ENCODE measurements at places on chromosomes 2 and 18.

GRCh38 chr18:4193086-4193485 is 262.0 kb downstream of the DLGAP1 start:
- no peak for DNase-seq

DNA sequence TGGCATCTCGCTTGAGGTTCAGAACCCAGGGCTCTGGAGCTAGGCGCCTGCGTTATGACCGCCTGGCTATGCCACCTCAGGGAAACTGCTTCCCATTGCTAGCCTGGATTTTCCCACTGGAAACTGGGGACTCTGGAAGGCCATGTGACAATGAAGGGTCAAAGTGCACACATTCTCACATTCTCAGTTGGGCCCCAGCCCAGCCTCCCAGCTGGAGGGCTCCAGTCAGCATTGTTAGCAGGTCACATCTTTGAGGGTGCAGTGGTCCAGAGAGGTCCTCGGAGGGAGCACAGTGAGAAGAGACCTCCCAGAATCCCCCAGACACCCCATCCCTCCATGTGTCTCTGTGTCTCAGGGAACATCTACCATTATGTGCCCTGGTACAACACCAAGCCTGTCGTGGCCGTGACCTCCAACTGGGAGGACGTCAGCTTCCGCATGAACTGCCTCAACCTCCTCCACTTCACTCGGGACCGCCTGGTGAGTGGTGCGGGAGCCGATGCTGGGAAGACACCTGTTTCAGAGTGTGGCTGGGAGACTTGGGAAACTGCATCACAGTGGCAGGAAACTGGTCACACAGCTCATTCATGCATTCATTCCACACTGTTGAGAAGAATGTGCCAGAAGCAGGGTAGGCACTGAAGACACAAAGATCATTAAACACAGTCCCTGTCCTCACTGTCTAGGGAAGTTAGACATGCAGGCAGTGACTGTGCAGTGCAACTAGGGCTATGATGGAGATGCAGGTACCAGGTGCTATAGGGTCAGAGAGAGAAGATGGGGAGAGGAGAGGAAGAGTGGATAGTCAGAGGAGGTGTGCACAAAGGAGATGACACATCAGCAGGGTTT is 41.6 kb downstream of the FER1L5 start:
- no peak for DNase-seq

GRCh38 chr18:33670029-33670428 is 92.0 kb downstream of the ASXL3 start:
- no peak for DNase-seq

DNA sequence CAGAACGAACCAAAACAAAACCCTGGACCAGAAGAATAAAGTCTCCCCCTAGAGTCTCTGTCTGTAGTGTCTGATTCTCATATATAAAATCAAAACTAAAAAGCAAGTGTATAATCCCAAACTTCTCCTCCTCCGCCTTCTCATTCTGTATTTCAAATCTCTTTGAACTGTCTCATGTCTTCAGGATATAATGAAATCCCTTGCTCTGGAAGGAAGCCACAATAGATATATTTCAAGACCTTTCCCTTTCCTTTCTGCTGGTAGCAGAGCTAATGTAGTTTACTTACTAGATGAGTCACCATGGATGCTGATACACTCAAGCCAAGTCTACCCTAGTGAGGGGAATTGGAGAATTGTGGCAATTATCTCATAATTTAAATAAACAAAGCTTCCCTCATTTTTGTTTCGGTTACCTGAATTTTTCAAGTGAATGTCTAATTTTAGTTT is 33.5 kb upstream of the CCDC93 start:
- DNase-seq = no peak
